ENCODE measurements at places on chromosomes 3 and 15.

GRCh38 chr3:98811048-98811447, 47.9 kb downstream of the ST3GAL6 start:
- no peak for DNase-seq

GRCh38 chr3:69936266-69936665, 63.3 kb upstream of the SAMMSON start:
- no peak for DNase-seq

- DNase-seq = no peak
These were observed 28.2 kb downstream of the CNOT10 start for GRCh38 chr3:32713181-32713580.

GRCh38 chr3:35864871-35865270, 225.5 kb downstream of the ARPP21 start:
- DNase-seq = no peak

DNA sequence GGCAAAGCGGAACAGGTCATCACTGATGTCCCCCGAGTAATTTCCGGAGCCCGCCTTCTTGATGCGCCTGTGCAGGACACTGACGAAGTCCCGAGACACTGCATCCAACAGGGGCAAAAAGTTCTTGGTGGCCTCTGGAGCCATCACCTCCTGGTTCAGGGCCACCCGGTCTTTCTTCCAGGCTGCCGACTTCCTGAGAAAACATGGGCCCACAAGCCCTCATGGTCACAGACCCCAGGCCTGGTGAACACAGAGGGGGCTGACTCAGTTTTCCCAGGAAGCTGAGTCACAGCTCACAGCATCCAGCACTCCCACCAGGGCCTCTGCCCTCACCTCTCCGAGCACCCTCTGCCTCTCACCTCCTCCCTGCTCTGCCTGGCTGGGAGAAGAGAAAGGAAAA, 22.4 kb downstream of the CYP11A1 start:
- DNase-seq = peak; percentile 18

DNA sequence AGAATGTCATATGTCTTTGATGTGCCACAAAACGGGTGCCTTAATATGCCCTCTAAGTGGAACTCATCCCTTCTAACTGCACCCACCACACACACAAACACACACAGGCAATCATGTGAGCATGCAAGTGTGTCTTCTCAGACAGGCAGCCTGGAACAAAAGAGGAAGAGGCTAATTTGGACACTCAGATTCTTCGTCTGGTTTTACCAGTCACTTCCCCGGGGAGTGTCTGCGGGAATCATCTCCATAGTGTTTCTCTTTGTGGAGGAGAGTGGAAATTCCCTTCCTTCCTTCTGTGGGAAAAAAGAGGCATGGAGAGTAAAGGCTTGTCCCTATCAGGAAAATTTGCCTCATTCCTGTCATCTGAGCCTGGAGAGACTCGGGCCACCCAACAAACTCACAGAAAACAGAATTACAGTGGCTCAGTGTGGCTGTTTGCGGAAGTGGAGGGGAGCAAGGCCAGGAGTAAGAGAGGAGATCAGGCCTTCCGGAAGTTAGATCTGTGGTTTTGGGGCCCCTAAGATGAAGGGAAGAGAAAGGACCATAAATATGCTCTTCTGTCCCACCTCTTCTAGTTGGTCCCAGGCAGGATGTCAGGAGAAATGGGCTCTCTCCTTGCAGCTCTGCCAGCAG, 212.6 kb upstream of the SEMA6D start:
- DNase-seq = no peak

- DNase-seq = no peak
These were observed 1454.9 kb downstream of the ZPLD1 start for GRCh38 chr3:103889675-103890074.

DNA sequence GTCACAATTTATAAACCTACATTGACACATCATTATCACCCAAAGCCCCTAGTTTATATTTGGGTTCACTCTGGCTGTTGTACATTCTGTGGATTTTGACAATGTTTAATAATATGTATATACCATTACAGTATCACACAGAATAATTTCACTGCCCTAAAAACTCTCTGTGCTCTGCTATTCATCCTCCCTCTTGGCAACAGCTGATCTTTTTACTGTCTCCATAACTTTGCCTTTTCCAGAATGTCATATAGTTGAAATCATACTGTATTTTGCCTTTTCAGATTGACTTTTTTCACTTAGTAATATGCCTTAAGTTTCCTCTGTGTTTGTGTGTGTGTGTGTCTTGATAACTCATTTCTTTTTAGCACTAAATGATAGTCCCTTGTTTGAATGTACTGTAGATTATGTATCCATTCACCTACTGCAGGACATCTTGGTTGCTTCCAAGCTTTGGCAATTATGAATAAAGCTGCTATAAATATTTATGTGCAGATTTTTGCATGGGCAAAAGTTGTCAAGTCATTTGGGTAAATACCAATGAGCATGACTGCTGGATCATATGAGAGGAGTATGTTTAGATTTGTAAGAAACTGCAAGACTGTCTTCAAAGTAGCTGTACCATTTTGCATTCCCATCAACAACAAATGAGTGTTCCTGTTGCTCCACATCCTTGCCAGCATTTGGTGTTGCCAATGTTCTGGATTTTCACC, 9.5 kb downstream of the PARP15 start:
- no peak for DNase-seq

GRCh38 chr15:32951736-32952464, 234.1 kb downstream of the GREM1 start:
- DNase-seq = no peak

DNA sequence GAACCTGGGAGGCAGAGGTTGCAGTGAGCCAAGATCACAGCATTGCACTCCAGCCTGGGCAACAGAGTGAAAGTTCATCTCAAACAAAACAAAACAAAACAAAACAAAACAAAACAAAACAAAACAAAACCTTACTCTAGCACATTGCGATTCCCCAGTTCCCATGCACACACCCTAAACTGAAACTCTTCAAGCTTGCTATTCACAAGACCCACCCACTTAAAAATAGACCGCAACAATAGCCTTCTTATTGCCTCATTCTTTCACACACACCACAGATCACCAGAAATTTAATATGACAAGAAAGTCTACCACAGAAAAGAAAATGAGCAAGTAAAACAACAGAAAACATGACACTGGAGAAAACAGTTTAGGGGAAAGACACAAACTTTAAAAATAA, 598.4 kb downstream of the FHIT start:
- DNase-seq = no peak

All from stimulated activated CD8-positive, alpha-beta memory T cell treated with anti-CD3 and anti-CD28 coated beads, Interleukin-15, amount 100 ng/mL, for 48 hours (primary cell).